Activated CD4-positive, alpha-beta memory T cell treated with anti-CD3 and anti-CD28 coated beads for 36 hours (primary cell): ENCODE measurements at places on chromosomes 12 and 14.

- DNase-seq, result no peak
Measured at GRCh38 chr14:104930526-104931303, 6.0 kb downstream of the PLD4 start.

DNA sequence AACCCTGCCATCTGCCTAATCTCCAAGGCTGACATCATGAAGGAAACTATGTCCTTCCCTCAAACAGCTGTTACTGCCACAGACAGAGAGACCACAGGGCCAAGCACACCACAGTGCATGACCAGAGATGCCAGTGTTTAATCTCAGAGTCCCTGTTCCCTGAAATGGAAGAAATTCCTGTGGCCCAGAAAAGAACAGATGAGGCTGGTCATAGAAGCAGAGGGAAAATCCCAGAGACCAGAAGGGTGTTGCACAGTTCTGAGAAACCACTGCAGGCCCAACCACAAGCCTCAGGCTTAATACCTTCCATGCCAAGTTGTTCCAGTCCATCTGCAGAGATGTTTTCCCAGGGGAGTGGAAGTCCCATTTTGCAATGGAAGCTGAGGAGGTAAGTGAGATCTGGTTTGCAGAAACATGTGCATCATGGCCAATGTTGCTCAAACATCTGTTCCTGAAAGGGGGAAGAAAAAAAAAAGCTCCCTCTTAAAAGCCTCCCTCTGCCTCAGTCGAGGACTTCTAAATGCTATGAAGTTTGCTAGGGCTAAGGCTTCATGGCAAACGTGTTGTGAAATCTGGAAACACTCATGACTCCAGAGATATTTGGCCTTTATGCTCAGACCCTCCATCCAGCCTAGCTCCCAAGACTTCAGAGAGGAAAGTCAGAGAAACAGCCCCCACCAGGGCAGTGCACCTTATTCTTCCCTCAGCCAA lies 98.6 kb downstream of the SCARB1 start:
- no peak for DNase-seq

DNA sequence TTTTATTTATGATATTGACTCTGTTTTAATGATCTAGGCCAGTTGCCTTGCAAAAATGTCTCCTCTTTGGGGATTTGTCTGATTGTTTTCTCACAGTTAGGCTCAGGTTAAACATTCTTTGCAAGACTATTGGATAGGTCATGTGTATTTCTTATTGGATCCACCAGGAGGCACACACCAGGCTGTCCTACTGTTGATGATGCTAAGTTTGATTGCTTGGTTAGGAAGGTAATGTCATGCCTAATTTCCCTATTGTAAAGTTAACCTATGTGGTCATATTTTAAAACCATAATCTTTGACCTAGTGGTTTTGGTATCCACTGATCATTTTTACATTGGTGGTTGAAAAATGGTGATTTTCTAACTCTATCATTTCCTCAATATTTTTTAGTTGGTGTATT lies 137.1 kb downstream of the BRMS1L start:
- DNase-seq, result no peak

DNA sequence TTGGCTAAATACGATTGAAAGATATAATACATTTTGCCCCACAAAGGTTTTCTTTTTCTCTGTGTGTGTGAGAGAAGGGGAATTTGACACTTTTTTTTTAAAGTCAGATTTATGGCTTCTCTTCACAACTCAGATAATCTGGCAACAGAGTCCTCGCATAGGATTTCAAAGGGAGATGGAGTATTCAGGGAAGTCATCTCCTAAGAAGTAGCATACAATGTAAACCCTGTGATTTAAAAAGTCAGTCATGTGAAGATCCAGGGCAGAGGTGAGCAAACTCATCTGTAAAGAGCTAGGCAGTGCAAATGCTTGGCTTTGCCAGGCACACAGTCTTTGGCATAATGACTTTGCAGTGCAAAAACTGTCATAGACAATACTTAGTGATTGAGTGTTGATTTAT lies 1526.3 kb downstream of the AACS start:
- no peak for DNase-seq
